ENCODE measurements at places on chromosomes 5 and 9.

DNA sequence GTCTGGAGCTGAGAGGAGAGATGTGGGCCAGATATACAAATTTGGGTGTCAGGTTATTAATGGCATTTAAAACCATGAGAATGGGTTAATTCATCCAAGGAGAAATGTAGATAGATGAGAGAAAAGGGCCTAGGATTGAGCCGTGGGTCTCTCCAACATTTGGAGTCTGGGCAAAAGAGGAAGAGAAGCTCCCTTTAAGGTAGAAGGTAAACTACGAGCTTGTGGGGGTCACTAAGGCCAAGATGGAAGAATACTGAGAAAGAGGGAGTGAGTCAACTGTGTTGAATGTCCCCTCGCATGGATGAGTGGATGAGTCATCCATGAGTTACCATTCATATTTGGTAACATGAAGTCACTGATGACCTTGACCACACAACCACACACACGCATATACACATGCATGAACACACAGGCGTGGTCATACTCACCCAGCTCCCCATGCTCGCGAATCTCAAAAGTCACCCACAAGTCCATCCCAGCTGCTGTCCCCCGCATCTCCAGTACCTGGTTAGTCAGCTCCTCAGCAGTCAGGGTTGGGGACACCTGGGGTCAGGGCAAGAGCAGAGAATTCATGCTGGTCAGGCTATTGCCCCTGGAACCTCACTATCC, 6.8 kb upstream of the FCHSD1 start:
- DNase-seq, result no peak

GRCh38 chr5:1474183-1474839, 29.1 kb upstream of the SLC6A3 start:
- no peak for DNase-seq

GRCh38 chr9:109083813-109084405, 35.8 kb downstream of the TMEM245 start:
- DNase-seq, result no peak

DNA sequence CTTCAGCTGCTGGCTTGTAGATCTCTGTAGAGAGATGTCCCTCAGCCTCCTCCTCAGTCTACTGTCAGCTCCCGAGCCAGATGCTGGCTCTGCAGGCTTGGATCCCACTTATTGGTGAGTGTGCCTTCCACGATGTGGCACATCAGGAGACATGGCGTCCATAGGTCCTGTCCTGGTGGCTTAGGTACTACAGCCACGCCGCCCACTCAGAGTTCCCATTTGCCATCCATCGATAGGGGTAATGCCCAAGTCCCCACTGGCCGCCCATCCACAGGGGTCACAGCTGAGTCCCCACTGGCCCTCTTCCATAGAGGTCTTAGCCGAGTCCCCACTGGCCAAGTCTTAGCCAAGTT, 17.3 kb downstream of the EXOC3 start:
- no peak for DNase-seq

- no peak for DNase-seq
These were observed 125.0 kb downstream of the MSX2 start for GRCh38 chr5:174849426-174849825.

- no peak for DNase-seq
These were observed 1136.9 kb downstream of the TAF11L14 start for GRCh38 chr5:18771097-18771610.

- DNase-seq, result peak; percentile 19
These were observed 38.1 kb downstream of the SLC12A2 start for GRCh38 chr5:128121651-128122050.

DNA sequence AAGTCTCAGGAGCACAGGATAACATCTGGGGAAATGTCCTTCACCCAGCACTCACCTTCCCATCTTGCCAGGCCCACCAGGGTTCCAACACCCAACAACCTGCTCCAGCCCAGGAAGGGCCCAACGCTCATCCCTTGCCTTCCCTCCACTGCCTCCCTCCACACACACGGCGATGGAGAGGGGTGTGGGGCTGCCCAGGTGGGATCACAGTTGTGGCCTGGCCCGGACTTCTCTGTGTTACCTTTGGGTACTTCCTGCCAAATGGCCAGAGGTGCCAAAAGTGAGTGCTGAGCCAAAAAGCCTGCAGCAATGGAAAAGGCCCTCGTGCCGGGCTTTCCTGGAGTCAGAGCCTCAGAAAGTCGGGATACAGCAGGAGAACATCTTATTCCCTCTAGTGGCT, 15.6 kb upstream of the TDRD7 start:
- DNase-seq, result no peak

All from NCI-H1048 (cell line).